D721Med (cell line): ENCODE measurements at places on chromosomes 2 and 18.

GRCh38 chr18:54392543-54393023 lies 34.9 kb downstream of the C18orf54 start:
- DNase-seq: peak; percentile 29

GRCh38 chr2:147660680-147661079 lies 184.1 kb upstream of the ACVR2A start:
- no peak for DNase-seq

- no peak for DNase-seq
Observed at GRCh38 chr2:148519013-148519412, 125.5 kb upstream of the EPC2 start.

DNA sequence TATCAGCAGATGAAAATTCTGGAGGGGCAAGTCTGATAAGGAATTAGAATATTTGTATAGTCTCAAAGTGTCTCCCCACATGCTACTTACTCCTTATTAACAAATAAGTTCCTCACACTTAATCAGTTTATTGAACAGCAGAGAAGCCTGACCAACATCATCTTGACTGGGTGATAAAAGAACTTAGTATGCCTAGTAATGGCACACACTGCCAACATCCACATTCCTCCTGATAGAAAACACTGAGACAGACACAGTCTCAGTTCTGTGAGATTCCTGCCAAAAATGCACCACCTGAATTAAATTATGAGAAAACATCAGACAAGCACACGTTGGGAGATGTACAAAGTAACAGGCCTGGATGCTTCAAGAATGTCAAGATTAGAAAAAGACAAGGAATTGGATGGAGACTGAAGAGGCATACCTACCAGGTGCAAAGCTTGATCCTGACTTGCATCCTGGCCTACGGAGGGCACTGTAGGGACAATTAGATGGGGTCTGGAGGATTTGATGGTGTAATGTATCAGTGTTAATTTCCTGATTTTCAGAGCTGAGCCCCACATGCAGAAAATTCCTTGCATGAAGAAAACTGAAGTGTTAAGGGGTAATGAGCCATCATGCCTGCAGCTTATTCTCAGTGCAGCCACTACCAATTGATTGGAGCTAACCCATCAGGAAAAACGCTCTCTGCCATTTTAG lies 200.4 kb upstream of the SH3BP4 start:
- DNase-seq: no peak

GRCh38 chr2:105376010-105376409 lies 22.8 kb downstream of the FHL2 start:
- DNase-seq: no peak

DNA sequence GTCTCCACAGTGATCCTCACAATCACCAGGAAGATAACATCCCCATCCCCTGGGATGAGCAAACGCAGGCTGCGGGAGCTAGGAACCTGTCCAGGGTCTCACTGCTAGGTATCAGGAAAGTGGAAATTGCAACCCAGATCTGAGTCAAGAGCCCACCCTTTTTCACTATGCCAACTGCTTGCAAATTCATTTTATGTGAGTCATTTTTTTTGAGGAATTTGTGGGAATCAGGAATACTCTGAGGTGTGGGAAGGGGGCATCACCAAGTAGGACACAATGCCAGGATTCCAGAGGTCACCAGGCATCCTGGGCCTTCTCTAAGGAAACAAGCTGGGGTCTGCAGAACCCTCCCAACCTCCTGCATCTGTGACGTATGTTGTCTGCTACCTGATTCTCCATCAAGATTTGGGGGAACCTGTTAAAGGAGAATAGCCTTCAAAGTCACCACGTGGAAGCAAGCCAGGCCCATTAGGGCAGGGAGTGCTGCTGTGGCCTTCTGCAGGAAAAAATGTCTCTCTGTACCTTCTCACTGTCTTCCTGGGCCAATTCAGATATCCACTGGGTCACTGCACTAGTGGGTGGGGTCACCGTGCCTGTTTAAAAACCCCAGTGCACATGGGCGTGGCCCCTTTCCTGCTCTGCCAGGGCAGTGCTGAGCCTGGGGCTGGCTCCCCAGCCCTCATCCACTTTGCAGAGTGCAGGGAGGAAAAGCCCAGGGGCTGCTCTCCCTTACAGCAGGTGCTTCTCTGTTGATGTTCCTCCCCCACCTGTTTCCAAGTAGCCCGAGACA lies 50.2 kb downstream of the MCFD2 start:
- no peak for DNase-seq

DNA sequence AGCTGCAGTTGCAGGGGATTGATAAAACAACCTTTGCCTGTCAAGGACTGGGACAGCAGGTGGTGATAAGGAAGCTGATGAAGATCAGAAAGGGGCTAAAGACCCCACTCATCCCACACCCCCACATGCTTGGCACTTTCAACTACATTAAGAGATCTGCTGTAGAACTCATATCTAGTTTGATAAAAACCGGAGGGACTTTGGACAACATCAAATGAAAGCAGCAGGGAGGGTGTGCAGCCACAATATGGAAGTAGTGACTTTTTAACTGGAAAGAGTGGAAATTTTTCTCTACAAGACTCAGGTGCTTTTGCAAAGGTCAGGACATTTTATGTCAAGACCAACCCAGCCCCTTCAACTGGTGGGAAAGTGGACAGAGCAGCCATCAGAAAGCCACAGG lies 56.8 kb downstream of the TBC1D8 start:
- no peak for DNase-seq

DNA sequence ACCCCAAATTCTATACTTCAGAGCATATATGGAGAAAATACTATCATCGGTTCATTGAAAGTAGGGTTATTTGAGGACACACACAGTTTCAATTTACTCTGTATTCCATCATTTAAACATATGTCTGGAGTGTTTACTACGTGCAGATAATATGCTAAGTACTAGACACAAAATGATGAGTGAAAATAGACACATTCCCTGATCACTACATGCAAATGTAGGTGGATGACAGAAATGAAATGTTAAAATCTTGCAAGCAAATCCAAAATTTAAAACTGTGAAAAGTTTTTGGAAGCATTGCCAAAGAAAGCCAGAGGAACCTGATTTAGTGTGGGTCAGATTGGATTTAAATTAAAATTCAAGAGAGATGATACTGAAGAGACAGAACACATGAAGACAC lies 1106.6 kb downstream of the CBLN2 start:
- no peak for DNase-seq

GRCh38 chr2:176453784-176454183 lies 184.5 kb downstream of the MTX2 start:
- no peak for DNase-seq

GRCh38 chr2:204680576-204680975 lies 135.3 kb downstream of the PARD3B start:
- no peak for DNase-seq

DNA sequence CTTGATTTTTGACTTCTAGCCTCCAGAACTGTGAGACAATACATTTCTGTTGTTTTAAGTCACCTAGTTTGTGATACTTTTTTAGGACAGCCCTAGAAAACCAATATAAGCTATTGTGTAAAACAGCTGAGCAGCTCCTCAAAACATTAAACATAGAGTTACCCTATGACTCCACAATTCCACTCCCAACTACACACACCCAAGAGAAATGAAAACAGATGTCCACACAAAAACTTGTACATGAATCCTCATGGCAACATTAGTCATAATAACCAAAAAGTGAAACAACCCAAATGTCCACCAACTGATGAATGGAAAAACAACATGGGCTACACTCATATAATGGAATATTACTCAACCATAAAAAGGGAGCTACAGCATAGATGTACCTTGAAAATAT lies 32.6 kb downstream of the TNS1 start:
- DNase-seq: no peak

- DNase-seq: no peak
Observed at GRCh38 chr2:237674731-237675276, 47.4 kb downstream of the LRRFIP1 start.

DNA sequence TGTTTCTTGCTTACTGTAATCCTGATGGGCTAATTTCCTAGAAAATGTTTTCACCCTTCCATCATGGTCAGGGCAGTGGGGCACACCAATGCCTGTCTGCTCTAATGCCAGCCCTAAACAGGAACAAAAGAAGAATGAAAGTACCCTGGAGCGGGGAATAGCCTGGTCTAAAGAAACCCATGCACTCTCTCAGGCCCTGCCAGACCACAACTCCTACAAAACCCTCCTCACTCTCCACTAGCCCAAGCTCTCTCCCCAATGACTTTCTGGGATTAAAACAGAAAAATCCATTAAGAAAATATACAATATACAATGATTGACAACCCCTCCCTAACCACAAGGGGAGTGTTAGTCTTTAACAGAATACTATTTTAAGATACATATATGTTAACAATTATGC lies 67.6 kb downstream of the AAK1 start:
- no peak for DNase-seq

- no peak for DNase-seq
Observed at GRCh38 chr2:227006189-227006897, 157.7 kb downstream of the COL4A4 start.

- no peak for DNase-seq
Observed at GRCh38 chr18:49924293-49924983, 111.1 kb upstream of the ACAA2 start.

DNA sequence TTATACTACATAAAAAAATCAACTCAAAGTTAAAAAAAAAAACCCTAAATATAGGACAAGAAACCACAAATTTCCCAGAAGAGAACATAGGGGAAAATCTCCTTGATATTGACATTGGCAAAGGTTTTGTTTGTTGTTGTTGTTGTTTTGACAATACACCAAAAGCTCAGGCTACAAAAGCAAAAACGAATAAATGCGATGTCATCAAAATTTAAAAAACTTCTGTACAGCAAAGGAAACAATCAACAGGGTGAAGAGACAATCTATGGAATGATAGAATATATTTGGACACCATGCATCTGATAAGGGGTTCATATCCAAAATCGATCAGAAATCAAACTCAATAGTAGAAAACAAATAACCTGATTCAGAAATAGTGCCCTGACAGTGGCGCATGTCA lies 65.0 kb upstream of the L3MBTL4 start:
- no peak for DNase-seq

DNA sequence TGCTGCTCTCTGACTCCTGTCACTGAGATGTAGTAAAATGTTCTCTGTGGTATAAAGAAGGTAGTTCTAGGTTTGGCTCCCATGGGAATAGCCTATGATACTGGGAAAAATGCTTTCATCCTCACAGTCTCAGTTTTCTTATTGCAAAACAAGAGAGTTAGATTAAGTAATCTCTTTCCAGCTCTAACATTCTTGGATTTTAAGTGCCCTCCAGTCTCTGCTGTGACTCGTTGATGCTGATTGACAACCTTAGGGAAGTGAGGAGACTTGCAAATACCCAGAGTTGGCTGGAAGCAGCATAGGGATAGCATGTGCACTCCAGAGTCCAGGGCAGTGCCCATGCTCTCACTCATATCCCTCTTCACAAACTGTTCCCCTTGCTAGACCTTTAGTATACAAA lies 534.9 kb downstream of the SLC4A3 start:
- no peak for DNase-seq
